Motor neuron (in vitro differentiated cells): ENCODE measurements at places on chromosomes 2 and 18. TPM values are rescaled to one million over a fixed set of nuclear protein-coding genes. Genes with fewer than 3 reads are reported as not detected.

Gene TANK
- total RNA-seq, result 38.1 and 39.7 TPM in 2 replicates

DNA sequence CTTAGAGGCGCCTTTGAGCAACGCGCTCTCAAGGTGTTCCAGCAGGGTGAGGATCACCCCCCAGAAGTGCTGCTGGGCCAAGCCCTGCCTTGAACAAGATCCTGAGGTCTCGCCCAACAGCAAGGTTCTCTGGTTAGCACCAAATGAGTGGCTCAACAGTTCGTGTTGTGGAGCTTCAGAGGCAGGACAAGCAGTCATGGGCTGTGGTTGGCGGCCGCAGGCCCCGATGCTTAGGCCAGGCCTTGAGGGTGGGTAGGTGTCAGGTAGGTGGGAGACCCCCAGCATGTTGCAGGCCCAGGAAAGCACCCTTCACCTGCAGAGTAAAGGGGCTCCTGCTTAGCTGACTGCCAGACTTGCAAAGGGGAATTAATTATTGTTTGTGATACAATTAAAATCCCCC lies 70.2 kb upstream of the FOSL2 start:
- ATAC-seq, result no peak

DNA sequence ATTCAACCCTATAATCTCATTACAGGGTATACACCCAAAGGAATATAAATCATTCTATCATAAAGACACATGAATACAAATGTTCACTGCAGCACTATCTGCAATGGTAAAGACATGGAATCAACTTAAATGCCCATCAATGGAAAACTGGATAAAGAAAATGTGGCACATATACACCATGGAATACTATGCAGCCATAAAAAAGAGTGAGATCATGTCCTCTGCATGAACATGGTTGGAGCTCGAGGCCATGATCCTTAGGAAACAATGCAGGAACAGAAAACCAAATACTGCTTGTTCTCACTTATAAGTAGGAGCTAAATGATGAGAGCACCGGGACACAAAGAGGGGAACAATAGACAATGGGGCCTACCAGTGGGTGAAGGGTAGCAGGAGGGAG lies 88.5 kb upstream of the CD226 start:
- ATAC-seq, result no peak

GRCh38 chr2:60352491-60353405 lies 200.7 kb downstream of the BCL11A start:
- peak; percentile 38 for ATAC-seq

DNA sequence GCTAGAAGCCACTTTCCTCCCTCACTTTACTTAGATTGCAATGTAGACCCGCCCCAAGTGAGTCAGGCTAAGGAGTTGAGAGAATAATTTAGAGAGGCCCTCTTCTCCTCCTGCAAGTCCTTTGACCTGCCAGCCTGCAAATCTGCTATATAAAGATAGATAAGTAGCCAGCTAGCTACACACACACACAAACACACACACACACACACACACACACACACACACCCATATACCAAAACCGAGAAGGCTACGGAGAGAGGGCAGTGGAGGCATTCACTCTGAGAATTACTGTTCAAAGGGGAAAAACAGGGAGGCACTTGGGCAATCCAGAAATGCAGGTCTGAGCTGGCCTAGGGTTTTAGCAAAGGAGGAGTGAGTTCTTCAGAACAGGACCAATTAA lies 23.0 kb upstream of the SMAD7 start:
- no peak for ATAC-seq

DNA sequence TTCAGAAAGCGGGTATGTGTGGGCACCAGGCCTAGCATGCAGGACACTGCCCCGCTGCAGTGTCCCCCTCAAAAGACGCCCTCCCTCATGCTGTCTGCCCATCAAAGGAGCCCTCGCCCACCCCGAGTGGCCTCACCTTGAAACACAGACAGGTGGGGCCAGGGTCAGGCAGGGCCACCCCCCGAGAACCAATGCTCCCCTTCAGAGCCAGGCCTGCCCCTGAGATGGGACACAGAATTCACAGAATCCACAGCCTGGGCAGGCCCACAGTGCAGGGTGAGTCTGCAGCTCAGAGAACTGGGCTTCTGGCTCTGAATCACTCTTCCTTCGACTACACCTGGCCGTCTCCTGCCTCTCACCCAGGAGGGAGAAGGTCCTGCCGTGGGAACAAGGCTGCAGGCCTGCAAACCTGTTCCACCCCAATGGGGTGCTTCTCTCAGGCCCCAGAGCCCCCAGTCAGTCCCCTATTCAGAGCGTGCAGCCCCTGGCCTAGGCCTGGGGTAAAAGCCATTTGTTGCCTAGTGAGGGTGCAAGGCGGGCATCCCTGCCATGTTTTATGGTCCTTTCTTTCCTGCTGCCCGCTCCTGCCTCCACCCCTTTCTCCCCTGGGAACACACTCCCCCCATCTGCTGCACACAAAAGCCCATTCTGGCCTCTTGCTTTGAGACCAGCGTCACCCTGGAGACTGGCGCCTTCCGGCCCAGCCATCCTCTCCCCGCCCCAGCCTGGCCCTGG lies 11.3 kb upstream of the ARHGEF4 start:
- ATAC-seq, result no peak
